ENCODE measurements at places on chromosomes 11 and 22. TPM values are rescaled to one million over a fixed set of nuclear protein-coding genes. Genes with fewer than 3 reads are reported as not detected.

- DNase-seq = no peak
Measured at GRCh38 chr11:5955586-5955985, 12.7 kb downstream of the OR56A5 start.

DNA sequence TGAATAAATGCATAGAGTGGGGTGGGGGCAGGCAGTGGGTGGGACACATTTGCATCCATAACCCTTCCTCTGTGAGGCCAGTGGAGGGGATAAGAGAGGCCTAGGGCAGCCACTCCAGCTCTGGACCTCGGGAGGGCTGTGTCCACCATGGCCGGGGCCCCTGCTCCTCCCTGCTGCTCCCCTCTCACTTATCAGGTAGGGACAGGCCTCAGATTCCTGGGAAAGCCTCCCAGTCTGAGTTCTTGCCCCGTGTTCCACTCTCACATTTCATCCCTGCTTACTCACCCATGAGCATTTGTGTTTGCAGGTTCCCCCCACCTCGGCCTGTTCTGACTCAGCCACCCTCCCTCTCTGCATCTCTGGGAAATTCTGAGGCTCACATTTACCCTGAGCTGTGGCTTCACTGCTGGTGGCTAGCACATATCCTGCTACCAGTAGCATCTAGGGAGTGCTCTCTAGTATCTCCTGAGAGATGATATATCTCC lies 128.7 kb upstream of the TOP3B start:
- DNase-seq = no peak

DNA sequence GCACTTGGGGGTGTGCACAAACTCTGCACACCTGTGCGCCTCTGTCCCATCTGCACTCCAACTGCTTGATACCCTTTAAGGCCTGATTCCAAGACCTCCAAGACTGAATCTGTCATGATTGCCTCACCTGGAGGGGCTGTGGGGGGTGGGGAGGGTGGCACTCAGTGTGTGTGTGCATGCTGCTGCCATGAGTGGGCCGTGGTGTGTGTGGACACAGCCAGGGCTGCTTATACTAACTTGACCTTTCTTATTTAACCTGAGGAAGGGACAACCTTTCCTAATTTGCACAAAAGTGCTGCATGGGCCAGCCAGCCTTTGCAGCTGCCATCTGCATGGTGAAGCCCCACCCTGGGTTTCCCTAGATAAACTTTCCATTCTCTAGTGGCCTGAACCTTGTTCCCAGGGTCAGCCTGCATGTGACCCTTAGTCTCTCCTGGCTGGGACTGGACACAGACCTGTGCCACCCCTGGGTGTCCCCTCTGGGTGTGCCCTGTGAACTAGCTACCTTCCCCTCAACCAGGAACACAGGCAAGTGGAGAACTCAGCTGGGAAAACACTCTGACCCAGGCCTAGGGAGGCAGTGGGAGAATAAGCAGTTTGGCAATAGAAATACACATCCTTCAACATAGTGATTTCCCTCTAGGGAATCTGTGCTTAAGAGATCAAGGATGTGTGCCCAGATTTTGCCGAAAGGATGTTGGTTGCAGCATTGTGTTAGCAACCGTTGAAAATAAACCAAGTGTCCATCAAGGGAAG lies 45.4 kb upstream of the DKK3 start:
- no peak for DNase-seq

- DNase-seq = peak; percentile 9
Measured at GRCh38 chr22:44580176-44581095, 82.4 kb upstream of the RTL6 start.

GRCh38 chr11:42253156-42253555 lies 793.7 kb upstream of the LRRC4C start:
- DNase-seq = no peak

DNA sequence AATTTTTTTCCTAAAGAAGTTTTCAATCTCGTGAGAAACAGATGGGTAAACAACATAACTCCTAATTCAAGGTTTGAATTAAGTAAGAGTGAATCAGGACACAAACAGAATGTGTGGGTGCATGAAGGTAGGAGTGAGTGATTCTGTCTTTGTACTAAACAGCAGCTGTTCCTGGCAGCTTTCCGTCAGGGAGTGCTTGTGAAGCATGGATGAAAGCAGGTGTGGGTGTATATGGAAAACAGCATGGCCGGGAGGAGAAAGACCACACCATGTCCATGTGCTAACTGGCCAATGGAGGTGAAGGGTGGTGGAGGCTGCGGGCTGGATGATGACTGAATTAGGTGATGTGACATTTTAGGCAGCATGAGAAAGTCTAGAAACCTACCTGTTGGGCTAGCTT lies 49.6 kb downstream of the BARX2 start:
- no peak for DNase-seq

TRIM29 gene
- not detected for total RNA-seq

MISFA gene
- total RNA-seq = 2.2 TPM

CABP4 gene
- total RNA-seq = 12.9 TPM

GTSE1 gene
- 2.9 TPM for total RNA-seq

Measured in natural killer cell (primary cell).